ENCODE measurements at places on chromosomes 6 and 20.
A peak's percentile ranks its signal among the peaks of the same experiment; 100 is the strongest.

DNA sequence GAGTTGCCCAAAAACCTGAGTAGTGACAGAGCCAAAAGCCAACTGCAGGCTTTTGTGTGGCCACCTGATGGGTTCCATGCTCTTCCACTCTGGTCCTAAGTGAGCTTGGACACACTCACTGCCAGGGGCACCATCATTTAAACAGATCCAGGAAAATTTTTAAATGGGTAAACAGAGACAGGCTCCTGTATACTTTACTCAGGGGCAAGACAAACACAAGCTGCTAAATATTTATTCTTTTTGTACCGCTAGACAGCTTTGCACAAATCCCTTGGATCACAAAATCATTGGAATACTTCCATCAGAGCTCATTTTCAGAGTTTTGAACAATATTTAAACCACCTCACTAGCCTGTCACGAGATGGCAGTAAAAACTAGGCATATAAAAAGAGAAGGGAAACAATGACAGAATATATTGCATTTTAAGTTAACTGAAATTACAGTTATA is 31.4 kb downstream of the GCLC start:
- DNase-seq: no peak

DNA sequence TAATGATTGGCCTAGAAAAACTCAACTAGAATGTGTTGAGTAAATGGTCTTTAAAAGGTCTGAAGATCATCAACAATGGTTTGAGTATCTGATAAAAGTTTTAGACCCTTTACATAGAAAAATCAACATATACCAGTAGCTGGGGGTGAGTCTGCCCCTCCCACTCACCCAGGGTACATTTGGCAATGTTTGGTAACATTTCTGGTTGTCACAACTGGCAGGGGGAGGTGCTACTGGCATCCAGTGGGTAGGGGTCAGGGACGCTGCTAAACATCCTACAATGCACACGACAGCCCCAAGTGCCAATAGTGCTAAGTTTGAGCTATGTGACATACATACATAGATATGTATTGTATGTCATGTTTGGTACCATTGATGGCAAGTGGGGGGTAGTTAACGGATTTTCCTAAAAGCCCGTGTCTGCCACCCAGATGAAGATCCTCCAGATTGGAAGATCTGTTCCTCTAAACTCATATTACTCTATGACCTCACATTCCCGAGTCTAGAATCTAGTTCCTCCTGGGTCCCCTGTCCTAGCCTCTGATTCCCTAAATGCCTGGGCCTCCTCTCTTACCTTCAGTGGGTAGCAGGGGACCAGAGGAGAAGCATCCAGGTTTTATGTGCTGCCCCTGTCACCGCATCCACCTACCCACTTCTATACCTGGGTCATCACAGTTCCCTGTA is 2.5 kb upstream of the MMP9 start:
- no peak for DNase-seq

- DNase-seq: no peak
These were observed 96.5 kb upstream of the SCP2D1 start for GRCh38 chr20:18717062-18717461.

DNA sequence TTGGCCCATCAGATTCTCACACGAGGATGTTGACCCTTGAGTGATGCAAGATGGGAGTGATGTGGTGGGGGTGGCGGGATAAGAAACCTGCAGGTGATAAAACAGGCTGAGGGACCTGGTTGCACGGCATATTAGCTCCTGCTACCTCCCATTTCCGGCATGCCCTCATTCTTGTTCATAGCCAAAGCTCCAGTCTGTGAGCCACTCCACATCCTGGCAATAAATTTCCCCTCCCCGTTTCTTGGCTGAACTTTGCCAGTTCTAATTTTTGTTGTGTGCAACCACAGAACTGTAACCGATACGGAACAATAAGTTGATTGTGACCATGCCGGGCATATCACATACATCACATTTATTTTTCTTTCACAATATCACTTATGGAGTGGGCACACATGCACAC is 41.6 kb upstream of the NFATC2 start:
- no peak for DNase-seq

DNA sequence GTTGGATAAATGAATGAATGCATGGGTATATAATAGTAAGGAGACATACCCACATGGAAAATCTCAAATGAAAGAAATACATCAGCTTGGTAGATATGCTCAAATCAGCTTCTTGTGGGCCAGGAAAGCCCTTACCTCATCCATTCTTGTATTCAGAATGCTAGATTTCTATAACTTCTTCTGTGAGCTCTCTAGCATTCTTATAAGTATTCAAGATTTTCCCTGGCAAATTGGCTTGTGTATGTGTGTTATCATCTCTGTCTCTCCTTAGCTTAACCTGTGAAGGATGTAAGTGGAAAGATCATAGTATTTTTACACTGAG is 100.8 kb downstream of the OR2B2 start:
- no peak for DNase-seq

DNA sequence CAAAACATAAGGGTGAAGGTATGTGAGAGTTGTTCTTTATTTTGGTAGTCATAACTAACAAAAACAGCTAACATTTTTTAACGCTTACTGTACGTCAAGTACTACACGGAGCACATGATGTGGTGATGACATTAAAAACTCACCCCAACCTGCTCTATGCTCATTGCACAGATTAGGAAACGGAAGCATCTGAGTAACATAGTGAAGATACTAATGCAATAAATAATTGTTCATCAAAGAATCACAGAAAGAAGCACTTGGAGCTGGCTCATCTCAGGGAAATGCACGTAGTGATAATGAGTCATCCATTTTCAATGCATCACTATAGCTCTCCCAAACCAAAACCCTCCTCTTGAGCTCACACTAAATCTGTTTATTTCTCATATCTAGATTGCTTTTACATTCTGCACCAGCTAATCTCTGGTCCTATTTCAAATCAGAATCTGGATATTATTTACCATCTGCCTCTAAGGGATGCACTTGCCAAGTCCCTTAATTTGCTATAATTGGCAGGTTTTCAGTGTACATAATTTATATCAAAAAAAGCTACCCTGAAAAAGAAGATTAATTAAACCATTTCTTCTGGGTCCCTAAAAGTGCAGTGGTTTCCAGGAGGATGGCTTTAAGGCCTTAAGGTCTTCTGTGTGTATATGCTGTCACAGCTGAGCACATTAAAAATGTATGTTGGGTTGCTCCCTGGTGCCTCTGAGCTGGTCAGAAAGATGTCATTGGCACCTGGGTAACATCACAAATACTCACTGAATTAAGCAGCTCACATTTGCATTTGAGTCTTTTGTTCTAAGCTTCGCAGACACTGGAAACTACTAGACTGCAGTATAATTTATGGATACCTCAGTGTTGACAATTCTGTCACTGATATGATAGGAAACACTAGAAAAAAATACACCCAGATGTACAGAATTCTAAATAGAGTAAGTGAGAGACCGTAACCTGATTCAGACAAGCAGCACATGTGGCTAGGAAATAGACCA is 677.4 kb upstream of the CITED2 start:
- DNase-seq: no peak

DNA sequence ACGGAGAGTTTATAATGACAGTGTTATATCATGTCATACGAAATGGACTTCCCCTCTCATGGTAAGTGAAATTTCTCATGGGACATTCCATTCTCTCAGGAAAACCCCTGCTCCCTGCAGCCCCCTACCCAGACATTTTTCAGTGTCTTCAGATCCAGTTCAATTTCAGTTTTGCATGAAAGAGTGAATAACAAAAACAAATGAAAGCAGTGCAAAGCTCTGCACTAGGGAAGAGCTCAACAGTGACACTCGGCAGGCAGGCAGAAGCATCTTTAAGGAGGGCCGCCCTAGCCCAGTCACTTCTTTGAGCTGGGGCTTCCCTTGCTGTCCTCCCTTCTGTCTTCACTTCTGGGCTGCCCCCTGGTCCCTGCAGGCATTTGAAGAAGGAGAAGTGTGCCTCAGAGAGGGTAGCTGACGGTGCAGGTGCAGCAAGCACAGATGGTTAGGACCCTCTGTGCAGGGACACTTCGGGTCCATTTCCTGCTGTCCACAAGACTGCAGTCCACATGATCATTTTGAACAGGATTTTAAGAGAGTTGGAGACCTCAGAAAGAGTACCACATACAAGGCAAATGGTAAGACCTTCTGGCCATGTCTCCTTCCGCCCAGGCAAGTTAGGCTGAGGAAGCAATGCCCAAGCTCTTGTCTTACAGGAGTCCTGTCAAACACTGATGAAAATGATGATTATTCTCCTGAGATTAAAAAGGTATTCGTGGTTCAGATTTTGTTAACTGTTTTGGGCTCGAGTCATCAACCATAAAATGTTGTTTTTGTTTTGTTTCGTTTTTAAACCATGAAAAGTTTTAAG is 5.4 kb upstream of the DUSP22 start:
- DNase-seq: no peak

DNA sequence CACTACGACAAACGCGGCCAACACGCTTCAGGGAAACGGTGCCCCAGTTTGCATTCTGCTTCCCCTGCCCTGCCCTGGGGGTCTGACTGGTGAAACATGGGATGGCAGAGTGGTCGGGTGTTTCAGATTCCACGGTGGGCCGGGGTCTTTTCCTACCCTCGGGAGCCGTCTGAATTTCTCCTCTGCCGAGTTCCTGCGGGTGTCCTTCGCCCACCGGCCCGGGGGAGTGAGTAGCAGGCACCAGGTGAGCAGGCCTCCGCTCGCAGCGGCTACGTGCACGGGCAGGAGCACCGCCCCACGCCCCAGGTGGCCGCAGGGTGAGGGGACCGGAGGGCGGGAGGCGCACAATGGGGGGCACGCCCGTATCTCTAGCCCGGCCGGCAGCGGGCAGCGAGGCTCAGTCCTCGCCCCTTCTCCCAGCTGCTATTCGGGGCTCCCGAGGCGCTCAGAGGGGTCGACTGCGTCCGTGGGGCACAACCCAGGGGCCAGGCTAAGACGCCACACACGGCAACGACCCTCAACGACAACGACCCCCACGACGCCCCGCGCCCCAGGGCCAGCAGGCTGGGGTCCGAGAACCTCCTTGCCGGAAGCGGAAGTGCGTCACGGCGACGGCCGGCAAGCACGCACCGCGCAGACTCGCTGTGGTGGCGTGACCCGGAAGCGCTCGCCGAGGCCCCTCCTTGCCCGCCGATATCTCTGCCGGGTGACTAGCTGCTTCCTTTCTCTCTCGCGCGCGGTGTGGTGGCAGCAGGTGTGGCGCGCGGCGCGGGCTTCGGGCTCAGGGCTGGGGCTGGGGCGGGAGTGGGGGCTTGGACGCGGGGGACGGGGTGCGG is at the start of gene RPS21:
Gene RPS21 (plus strand): TSS at position 721 of the 836 bp plus-strand sequence. CDS start 236 bp downstream, outside the sequence.
- DNase-seq: peak; percentile 92

DNA sequence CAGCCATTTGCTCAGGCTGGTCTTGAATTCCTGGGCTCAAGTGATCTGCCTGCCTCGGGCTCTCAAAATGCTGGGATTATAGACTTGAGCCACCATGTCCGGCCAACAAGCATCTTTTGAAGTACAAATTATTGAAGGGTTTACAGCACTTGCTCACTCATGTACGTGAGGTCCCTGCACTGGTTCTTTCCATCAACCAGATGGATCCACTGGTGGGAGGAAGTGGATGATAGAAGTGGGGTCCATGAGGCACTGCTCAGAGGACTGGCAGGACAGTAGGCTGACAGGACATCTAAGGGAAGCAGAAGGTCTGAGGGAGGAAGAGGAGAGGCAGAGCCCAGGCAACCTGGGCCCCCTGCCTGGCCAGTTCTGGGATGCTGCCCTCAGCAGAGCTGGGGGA is 109.2 kb upstream of the NXT1 start:
- no peak for DNase-seq

DNA sequence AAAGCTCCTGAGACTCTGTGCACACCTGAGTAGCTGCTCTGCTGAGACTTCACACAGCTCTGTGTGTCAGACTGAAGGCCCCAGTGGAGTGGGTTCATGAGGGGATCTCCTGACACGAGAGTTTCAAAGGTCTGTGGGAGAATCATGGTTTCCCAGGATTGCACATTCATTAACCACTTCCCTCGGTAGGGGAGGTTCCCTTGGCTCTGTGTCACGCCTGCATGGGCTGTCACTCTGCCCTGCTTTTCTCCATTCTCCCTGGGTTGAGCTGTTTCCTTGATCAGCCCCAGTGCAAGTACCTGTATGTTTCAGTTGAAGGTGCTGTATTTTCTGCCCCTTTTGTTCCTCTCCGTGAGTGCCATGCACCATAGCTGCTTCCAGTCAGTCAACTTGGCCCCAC is 236.9 kb downstream of the EPM2A start:
- no peak for DNase-seq
